ENCODE measurements at places on chromosomes 2 and 18. TPM values are rescaled to one million over a fixed set of nuclear protein-coding genes. Genes with fewer than 3 reads are reported as not detected.
A peak's percentile ranks its signal among the peaks of the same experiment; 100 is the strongest.

DNA sequence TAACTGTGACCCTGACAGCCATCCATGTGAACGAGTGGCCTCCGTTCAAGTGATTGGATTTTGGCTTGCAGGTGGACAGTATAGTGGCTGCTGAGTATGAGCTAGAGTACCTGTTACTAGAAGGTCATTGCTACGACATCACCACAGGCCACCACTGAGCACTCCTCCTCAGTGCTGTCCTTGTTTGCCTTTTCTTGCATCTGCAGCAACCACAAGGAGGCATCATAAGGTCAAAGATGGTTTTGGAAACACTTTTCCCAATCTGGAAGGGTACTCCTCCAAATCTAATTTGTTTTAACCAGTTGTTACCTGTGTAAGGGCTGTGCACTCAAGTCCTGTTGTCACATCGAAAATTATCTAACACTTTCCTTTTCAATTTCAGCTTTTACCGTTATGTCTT is 81.2 kb downstream of the UGGT1 start:
- DNase-seq = no peak

GRCh38 chr18:45166341-45166835 is 448.9 kb upstream of the SLC14A2 start:
- no peak for DNase-seq

DNA sequence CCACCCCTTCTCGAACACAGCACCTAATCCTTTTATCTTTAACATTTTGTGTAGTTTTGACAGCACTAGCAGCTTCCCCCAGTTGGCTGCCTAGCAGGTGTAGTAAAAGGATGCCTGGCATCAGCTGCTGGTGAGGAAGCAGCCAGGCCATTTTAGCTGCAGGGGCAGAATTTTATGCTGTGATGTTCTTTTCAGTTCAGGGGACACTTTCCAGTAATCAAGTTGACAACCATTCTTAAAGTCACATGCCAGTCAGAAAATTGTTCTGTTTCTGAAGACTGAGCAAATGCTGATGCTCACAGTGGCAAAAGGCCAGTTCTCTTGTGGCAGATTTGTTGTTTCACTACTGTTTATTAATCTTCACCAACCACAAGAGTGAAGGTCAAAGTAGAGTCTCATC is 570.8 kb downstream of the CCDC85A start:
- DNase-seq = no peak

- no peak for DNase-seq
Measured at GRCh38 chr2:219437690-219438206, 3.1 kb downstream of the SPEG start.

GRCh38 chr2:135773917-135774316 is 32.3 kb downstream of the UBXN4 start:
- no peak for DNase-seq

- no peak for DNase-seq
Measured at GRCh38 chr2:54559593-54560145, 103.5 kb downstream of the SPTBN1 start.

DNA sequence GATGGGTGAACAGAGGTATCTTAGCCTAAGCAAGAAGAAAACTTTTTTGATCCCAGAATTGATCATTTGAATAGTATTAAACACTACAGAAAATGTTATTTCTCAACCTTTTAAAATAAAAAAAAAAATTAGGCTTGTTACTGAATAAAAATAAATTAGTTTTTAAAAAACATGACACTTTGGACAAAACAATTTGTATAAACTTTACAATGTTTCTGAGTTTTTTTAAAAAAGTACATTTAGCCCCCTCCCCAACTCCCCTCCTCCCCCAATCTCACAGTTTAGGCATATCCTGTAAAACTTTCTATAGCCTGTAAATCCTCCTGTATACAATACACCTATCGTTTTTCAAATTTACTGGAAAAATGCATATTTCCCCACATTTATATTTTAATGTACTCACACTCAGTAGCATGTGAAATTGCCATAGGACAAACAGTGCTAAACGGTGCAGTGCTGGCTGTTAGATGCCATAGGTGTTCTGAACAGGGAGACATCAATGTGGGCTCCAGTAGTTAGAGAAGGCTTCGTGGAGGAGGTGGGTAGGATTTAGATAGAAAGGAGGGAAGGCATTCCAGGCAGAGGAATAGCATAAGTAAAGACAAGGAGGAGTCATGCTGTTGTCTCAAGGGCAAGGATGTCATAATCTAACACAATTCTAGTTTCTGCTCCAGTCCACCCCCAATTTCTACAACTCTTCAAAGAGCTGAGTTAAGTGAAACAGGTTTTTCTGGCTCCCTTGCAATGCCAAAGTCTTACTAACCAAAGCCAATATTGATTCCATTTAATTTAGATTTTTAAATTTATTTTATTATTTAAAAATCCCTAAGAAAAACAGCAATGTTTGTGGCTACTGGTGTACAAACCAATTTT is 50.9 kb downstream of the SP3 start:
- DNase-seq = no peak

GRCh38 chr2:133424876-133425275 is 143.4 kb downstream of the NCKAP5 start:
- no peak for DNase-seq

GRCh38 chr2:26691881-26692278 is 642 bp upstream of the KCNK3 start:
- no peak for DNase-seq

DNA sequence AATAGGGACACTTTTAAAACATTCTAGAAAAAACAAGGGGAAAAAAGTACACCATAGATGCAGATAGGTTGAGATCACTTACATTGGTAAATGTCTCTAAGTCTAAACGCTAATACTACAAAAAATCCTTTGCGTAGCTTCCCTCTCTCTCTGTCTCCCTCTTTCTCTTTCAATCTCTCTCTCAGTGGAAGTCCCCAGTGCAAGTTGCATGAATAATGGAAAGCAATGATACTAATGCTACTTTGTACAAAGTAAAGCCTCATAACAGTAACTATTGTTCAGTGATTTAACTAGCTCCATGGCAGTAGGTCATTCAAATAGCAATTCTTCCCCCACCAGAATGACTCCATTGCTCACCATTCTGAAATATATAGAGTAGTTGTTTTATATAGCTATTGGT is 12.8 kb downstream of the MEIS1 start:
- no peak for DNase-seq

DNA sequence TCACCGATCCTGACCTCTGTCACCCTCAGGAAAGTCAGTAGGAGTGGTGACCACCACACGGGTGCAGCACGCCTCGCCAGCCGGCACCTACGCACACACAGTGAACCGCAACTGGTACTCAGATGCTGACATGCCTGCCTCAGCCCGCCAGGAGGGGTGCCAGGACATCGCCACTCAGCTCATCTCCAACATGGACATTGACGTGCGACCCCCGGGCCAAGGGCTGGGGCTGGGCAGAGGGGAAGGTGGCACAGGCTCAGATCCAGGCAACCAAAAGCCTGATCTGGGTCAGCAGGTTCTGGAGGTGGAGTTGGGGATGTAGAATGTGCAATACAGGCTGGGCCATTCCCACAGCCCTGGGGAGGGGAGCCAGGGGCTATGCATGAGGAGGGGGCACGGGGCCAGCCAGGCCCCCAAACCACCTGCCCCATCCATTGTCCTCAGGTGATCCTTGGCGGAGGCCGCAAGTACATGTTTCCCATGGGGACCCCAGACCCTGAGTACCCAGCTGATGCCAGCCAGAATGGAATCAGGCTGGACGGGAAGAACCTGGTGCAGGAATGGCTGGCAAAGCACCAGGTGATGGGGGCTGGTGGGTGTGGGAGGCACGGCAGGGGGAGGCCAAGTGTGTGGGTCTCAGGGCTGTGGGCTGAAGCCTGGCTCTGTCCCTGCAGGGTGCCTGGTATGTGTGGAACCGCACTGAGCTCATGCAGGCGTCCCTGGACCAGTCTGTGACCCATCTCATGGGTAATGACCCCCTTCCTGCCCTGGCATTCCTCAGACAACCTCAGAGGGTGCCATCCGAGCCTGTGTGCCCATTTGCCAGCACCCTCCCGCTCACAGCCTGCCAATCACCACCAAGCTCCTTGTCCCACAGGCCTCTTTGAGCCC is 1.4 kb downstream of the ALPI start:
- DNase-seq = no peak

GRCh38 chr2:128367601-128368359 is 49.1 kb upstream of the HS6ST1 start:
- no peak for DNase-seq

GRCh38 chr2:96789245-96789617 is 26.8 kb upstream of the CNNM3 start:
- no peak for DNase-seq

GRCh38 chr18:22188559-22189267 is 19.3 kb downstream of the GATA6 start:
- DNase-seq = no peak

DNA sequence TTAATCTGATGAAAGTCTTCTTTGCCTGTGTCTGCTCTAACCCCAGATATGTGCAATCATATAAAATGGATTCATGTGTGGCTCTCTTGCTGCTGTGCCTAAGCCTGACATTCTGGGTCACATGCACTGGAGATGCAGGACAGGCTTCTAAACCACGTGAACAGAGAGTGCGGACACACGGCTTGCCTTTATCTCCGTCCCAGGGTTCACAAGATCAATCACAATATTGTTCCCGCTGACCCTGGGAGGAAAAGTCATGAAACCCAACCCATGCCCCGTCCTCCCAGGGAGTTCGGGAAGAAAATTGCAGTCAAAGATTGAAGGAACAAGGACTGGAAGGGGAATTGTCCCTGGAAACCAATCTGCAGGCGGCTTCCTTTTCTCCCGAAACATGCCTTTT is 74.8 kb downstream of the VAPA start:
- peak; percentile 60 for DNase-seq

DNA sequence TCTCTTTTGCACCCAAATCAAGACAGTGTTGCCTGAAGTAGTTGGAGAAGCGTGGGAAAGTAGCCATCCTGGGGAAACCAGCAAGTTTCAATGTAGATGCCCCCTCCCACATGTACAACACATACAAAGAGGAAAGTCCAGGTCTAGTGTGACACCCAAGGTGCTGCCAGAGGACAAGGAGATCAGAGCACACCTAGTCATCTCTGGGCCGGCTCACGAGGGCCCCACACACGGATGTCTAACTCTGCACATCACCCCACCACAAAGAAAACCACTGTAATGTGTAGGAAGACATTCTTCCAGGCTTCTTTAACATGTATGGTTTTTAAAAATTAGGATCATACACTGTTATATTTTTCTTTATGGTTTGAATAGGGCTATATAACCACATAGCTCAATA is 21.6 kb downstream of the PARD6G start:
- DNase-seq = no peak

DNA sequence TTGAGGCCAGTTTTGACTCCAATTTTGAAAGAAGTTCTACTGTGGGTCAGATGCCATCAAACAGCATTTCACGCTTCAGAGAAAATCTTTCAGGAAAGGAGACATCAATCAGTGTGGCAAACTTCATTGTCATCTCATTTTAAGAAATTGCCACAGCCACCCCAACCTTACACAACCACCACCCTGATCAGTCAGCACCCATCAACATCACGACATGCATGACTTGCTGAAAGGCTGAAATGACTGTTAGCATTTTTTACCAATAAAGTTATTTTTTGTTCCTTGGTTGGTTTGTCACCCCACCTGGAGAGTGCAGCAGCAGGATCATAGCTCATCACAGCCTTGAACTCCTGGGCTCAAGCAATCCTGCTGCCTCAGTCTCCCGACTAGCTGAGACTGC is 10.4 kb downstream of the DNAJC10 start:
- no peak for DNase-seq

- no peak for DNase-seq
Measured at GRCh38 chr2:45833301-45833967, 182.0 kb downstream of the PRKCE start.

DNA sequence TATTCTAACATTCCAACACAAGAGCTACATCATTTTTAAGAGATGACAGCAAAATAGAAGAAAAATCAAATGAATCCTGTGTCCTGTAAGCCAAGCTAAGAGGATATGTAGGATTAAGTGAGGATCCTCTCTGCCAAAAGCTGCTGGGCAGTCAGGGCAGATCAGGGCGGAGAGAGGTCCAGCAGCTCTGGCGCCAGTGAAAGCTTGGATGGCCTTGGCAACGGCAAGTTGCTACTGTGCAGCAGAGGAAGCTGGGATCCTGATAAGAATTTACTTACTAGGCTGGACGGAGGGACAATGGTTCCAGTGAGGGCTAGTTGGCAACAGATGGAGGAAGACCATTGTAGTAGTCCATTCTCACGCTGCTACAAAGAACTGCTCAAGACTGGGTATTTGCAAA is 391.5 kb downstream of the XIRP2 start:
- DNase-seq = no peak

- DNase-seq = no peak
Measured at GRCh38 chr2:85134896-85135659, 1.9 kb downstream of the TCF7L1 start.

- DNase-seq = no peak
Measured at GRCh38 chr2:235141411-235142128, 189.8 kb downstream of the SH3BP4 start.

- no peak for DNase-seq
Measured at GRCh38 chr18:56890632-56891031, 239.5 kb downstream of the WDR7 start.

DNA sequence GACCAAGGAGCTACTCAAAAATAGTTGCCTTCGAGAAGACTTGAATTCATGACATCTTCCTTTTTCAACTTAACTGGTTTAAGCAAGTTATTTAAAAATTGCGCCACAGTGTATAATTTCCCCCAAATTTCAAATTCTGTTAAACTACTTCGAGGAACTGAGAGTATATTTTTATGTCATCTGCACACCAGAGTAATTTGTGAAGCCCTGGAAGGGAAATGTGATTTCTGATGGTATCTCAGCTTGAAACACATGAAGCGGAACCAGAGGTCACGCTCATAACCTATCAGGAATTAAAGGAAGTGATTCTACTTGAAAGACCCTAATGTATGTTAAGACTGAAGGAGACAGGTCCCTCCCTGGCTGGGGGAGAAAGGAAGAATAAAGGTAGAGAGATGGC is 33.9 kb upstream of the DARS1 start:
- DNase-seq = no peak

- DNase-seq = no peak
Measured at GRCh38 chr2:48792030-48792429, 36.5 kb upstream of the LHCGR start.

- DNase-seq = no peak
Measured at GRCh38 chr2:15378148-15378908, 182.8 kb downstream of the NBAS start.

DNA sequence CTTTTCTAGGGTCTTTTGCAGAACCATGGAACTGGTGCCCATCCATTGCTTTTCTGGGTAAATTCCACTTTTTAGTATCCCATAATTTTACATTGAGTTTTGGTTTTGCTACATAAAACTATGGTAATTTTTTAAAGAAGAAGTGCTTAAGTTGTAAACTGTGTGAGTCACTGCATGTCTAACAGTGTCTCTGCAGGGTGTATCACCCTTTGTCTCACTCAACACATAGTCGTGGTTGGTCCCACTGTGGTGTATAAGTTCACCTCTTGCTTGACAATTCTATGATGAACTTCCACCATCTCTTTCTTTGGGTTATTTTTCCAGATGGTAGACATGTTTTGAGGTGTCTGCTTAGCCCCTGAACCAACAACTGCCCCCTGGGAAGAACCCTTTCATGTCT is 10.5 kb downstream of the SCTR start:
- no peak for DNase-seq

Gene PLA2R1
- total RNA-seq = 45.0 TPM

Gene UCN
- 3.1 TPM for total RNA-seq

Gene SPHKAP
- 0.03 TPM for total RNA-seq

Gene SAG
- total RNA-seq = not detected

Gene EIF2B4
- total RNA-seq = 32.3 TPM

Gene SMYD1
- total RNA-seq = 7.3 TPM

Gene ABCG5
- total RNA-seq = 3.1 TPM

Gene ITGB6
- total RNA-seq = 48.8 TPM

Gene GAREM1
- total RNA-seq = 10.7 TPM

Gene ANKRD30BL
- total RNA-seq = not detected

Gene TUBA3D
- not detected for total RNA-seq

Gene DCDC2C
- 0.14 TPM for total RNA-seq
